ENCODE measurements at places on chromosomes 13 and 19.

DNA sequence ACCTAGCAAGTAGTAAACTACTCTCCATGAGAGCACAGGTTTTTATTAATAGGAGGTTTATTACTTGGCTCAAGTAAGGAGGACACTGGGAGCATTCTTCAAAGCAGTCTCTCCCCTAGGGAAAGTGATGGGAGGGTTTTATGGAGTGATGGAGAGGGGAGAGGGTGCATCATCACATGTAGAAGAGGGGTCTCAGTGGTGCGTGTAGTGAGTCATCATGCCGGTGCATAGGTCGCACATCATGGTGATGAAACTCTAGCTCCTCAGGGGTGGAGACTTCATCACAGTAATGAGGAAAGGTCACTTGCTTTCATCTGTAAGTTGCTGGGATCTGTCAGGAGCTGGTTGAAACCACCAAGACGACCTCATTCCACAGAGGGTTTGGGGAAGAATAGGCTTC is 210.8 kb upstream of the UBL3 start:
- no peak for DNase-seq

DNA sequence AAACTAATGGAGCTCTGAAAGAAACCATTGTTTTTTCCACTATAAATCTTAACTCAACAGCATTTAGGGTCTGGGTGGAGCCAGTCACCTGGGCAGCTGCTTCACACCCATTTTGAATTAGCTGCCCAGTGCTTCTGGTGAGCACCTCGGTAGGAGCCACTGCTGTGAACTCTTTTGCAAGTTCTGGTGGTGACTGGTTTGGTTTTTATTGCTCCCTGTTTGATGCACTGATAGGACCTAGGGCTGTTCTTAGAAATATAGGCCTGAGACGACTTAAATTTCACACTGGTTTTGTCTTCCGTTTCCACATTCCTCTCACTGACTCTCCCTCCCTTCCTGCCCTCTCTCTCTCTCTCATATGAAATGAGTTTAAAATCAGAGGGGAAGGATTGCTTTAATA is 103.9 kb downstream of the GGACT start:
- DNase-seq, result no peak

- DNase-seq, result no peak
Observed at GRCh38 chr19:2636141-2636896, 66.2 kb downstream of the GNG7 start.

DNA sequence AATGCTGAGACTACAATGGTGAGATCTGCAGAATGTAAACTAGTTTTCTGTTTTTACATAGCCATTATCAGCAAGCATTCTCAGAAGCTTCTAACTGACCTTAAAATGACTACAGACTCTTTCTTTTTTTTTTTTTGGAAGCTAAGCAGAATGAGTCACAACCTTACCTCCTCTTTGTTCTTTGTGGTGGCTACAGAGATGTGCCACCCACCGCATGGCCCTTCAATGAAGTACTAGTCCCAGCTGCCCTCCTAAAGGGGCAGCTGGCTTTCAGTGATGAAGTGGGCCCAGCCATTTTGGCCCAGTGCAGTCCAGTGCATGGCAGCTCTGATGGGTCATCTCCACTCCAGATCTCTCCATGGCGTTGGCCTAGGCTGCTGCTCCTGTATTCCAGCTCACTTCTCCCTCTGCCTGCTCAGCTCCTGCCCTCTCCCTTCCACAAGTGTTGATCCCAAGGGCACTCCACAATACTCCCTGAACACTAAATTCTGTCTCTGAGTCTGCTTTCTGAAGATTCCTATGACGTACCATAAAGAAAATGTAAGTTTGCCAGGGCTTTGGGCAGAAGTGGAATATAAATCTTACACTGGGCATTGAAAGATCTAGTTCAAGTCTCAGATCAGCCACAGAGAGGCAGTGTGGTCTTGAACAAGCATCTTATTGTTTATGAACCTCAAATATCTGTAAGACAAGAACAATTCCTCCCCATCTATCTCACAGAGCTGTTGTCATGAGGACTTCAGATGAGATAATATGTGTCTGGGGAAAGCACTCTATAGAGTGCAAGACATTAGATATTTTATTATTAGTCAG is 85.6 kb downstream of the RXFP2 start:
- DNase-seq, result no peak

DNA sequence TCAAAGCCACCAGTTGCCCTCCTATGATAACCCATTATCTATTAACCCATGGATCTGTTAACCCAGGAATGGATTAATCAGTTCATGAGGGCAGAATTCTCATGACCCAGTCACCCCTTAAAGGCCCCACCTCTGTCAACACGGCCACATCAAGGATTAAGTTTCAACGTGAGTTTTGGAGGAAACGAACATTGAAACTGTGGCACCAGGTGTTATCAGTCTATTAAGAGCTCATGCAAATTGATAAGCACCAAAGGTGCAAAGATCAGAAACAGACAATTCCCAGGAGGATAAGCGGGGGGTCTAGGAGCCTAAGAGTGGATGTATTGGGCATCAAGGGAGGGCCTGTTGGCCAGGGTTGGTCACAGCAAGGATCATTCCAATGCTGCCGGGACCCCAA is 19.9 kb upstream of the ELAVL1 start:
- no peak for DNase-seq

DNA sequence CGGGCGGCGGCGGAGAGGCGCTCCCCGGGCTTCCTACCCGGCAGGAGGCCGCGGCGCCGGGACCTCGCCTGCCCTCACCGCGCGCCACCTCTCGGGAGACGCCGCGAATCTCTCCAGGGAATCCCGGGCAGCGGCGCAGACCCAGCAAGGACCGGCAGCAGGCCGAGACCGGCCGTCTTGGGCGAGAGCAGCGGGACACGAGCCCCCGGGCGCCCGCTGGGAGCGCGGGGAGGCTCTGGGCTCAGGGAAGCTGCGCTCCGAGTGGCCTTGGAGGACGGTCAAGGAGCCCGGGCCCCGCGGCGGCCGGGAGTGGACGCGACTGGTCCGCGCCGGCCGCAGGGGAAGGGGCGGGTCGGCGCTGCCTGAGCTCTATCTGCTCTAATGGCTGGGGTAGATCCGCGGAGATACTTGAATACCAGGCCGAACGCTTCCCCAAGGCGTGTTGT is 14.7 kb downstream of the CDX2 start:
- peak; percentile 42 for DNase-seq

DNA sequence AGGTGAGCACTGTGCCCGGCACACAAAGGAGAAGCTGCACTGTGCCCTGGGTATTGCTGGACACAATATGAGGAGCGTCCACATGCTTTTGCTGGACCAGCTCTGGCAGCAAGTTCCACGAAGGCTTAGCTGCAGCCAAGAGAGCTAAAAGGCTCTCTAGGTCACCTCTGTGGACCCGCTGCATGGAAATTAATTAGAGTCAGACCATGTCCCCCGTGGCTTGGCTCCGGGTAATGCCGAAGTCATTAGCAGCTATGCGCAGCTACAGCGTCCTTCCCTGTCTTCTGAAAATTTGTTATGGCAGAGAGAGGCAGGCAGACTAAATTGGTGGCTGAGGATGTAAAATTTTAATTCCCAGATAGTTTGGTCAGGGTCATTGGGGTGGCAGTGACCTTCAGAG is 271.5 kb downstream of the SLC7A1 start:
- DNase-seq, result no peak

GRCh38 chr13:109231888-109232287 is 554.5 kb downstream of the IRS2 start:
- no peak for DNase-seq

DNA sequence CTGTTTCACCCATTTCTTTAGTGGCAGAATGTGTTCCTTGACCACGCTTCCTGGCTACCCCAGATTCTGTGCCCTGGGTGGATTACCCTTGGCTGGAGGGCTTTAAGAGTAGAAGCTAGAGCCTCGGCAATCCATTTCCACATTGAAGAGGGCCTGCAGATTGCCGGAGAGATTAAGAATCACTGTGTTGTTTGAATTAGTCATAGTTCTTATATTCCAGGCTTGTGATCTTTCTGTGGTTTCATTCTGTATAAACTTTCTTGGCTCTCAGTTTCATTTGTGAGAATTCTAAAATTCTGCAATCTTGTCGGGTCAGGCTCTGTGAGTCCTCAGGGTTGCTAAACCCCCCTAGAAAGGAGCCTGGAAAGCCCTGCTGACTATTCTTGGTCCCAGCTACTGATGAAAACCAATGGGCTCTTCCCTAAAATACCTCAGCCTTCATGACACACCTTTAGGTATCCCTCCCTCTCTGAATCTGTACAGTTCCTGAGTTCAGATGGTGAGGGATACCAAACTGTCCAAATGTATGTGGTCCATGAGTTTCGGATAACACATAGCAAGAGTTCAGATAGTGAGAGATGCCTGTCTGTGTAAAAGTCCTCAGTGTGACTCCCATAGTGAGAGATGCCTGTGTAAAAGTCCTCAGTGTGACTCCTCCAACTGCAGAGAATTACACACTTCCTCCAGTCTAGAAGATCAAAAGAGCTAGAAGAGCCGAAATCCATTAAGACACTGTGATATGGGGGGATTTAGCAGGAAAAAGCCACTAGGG is 4.3 kb downstream of the PHF11 start:
- no peak for DNase-seq

GRCh38 chr19:40398417-40399131 is 8.6 kb upstream of the HIPK4 start:
- DNase-seq, result no peak

- no peak for DNase-seq
Observed at GRCh38 chr19:51749979-51750378, 1.7 kb downstream of the FPR1 start.

DNA sequence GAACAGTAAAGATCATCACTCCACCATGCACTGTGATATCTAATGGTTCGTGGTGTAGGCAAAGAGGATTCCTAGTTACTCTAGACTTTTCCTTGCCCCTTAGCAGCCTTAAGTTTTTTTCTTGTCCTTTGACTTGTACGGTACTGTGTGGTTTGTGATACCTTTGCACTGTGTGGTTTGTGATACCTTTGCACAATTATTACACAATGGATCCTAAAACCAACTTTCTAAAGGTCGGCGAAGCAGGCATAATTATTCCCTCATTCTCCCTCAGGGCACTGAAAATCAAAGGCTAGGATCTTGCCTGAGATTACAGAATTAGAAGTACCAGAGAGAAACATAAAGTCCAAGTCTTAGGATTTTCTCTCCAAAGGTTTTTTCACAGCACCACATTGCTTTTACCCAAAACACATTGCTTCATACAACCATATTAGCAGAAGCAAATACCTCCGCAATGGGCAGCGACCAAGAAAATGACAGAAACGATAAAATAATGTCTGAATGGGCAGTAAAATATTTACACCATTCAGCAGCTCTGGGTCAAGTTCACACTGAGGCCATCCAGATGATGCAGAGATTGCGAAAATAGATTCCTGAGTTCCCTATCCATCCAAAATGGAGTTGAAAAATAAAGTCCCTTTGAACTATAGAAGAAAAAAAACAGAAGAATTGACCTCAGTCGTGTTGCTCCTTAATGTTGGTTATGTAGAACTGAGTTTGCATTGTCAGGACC is 106.4 kb downstream of the FGF14 start:
- DNase-seq, result no peak

- no peak for DNase-seq
Observed at GRCh38 chr13:21025539-21025938, 35.8 kb downstream of the LATS2 start.

Measured in SHP77 (cell line).